ENCODE measurements at places on chromosomes 5 and 9.

DNA sequence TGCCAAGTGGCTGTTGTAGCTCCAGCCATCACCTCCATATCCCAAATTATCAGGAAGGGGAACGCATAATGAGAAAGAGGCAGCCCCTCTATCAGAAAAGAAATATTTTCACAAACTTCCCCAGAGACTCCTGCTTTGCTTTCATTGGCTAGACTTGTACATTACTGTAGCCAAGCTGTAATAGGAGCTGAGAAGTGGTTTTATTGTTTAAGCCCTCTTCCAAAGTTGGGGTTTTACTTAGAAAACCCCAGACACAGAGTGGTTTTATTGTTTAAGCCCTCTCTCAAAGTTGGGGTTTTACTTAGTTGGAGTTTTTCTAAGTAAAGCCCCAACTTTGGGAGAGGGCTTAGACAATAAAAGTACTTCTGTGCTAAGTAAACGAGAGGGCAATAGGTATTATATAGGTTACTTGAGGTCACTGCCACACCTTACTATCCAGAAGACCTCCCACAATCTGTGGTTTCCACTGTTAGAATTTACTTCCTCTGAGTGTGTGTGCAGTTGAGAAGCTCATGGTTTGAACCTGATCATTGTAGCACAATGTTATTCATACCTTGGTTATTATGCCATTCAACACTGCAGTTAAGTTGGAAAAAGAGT lies 215.7 kb upstream of the OTULINL start:
- no peak for DNase-seq

- DNase-seq = no peak
Observed at GRCh38 chr9:93246111-93246510, 62.2 kb downstream of the WNK2 start.

- no peak for DNase-seq
Observed at GRCh38 chr5:150670948-150671310, 9.9 kb downstream of the MYOZ3 start.

GRCh38 chr5:14665101-14665822 lies 744 bp downstream of the OTULIN start:
- DNase-seq = no peak

DNA sequence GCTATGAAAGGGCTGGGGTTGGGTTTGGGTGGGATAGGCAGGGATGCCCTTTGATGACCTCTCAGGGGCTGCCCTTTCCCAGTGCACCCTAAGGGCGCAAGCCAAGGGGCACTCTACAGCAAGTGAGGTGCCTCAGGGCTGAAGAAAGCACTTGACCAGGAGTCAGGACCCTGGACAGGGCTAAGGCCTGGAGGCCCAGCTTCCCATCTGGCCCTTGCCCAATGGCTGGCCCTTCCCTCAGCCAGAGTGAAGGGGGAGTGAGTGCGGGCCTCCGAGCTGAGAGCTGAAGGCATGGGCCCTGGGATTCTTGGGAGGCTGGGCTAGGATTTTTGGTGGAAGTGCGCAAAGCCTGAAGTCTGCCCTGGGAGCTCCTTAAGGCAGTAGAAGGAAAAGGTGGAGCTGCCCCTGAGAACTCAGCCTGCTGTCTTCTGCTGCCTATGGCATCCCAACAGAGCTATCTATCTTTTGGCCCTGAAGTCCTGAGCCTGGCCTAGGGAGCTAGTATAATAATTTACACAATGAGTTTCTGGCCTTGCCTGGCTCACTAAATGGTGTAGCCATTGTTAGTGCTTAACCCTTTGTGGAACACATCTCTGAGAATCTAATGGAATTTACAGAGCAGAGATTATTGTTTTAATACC lies 16.4 kb downstream of the JADE2 start:
- no peak for DNase-seq
